ENCODE measurements at places on chromosomes 7 and 10.

DNA sequence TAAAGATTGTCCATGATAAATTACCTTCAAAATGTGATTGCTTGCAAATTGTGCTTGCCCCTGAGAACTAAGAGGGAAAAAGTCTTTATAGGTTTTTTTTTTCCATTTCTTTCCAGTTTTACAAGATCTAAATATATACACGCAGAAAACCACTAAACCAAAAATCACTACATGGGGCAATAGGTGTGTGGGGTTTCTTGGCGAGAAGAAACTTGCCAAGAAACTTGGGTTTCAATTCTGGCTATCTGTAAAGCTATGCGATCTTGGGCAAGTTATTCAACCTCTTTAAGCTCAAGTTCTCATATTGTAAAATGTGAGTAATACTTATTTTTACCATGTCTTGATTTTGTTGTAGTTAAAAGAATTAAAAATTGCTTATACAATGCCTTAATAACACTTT is 17.0 kb downstream of the CUBN start:
- DNase-seq: no peak

DNA sequence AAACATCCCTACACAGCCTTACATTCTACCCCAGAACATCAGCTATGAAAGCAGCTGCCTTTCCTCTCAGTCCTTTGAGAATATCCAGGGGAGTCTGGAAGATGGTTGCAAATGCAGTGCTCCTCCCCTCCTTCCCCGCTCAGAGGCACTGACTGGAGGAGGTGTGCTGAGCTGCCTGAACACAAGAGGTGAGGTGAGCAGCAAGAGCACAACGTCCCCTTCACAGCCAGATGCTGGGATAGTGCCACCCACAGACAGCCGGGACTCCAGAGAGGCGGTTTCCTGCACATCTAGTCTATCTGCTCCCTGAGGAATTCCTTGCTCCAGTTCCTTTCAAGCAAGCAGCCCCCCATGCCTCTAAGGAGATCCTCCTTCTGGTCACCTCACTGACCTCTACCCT is 74.2 kb downstream of the EZH2 start:
- DNase-seq: no peak

DNA sequence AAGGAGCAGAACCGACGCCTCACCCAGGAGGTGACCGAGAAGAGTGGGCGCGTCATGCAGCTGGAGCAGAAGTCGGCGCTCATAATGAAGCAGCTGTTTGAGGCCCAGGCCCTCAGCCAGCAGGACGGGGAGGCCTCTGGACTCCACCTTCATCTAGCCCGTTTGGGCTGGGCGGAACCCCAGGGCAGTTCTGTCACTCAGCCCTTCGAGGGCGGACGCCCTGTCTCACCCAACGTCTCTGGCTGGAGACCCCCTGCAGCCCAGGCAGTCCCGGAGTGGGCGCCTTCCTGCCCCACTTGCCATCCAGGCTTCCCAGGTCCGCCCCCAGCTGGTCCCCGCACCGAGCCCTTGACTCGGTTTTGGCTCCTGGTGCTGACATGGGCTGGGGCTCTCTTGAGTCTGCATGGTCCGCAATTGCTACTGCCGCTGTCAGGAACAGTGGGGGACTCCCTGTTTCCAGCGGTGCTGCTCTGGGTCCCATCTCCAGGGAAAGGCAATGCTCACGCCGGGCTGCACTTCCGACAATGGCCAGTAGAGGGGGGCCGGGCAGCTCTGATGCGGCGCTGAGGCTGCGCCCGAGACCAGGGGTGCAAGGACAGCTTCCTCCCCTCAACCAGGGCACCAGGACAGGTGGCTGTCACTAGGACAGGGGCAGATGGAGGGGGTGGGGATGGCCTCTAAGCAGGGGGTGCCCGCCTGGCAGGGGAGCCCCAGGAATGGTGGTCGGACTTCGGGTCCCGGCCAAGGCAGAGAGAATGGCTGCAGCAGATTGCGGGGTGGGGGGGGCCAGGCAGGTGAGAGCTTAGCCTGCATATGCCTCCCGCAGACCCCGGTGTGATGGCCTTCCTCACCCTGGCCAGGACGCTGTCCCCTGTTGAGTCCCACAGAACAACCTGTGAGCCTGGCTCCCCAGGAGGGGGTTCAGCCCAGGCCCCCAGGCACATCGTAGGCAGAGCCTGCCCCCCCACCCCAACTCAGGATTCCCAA is 71.2 kb upstream of the KCTD7 start:
- DNase-seq: peak; percentile 77

GRCh38 chr10:29539412-29539811 is 95.4 kb downstream of the SVIL start:
- DNase-seq: no peak

DNA sequence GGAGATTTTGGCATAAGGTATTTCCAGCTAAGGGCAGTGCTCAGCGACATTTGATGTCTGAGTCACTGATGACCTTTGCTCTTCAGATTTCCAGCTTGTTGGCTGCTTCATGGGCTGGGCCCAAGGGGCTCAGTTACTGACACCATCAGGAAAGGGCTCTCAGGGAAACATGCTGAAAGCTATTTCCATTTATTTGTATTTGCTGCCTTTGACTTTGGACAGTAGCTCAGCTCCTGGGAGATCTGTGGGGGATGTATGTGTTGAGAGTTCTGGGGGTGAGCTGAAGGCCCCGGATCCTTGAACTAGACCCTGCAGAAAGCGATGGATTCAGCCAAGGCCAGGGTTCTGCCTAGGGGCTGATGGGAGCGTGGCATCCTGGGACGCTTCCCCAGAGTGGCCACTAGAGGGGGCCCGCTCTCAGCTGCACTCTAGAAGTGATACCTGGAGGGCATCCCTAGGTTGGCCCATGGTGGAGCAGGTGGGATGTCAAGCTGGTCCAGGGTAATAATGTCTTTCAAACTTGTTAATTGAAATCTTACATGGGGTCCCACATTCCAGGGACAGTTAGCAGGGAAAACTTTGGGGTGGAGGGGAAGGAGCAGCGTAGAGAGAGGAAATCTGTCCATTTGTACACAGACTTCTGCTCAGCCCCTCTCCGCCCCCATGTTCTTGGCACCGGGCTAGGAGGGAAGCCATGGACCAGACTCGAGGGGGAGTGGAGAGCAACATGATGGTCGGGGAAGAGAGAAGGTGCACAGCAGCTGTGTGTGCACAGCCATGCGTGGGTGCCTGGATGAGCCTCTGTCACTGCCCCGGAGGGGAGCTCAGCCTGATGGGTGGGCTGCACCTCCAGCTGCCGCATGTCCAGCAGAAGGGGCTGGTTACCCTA is 3.0 kb upstream of the BTBD16 start:
- peak; percentile 68 for DNase-seq

- no peak for DNase-seq
Observed at GRCh38 chr7:135706038-135706742, 21.8 kb downstream of the SLC13A4 start.

GRCh38 chr10:107767185-107767584 is 602.7 kb upstream of the SORCS1 start:
- DNase-seq: no peak

GRCh38 chr10:71998840-71999194 is 34.6 kb downstream of the CHST3 start:
- no peak for DNase-seq

GRCh38 chr7:4133491-4134044 is 548.5 kb upstream of the FOXK1 start:
- DNase-seq: no peak

- no peak for DNase-seq
Observed at GRCh38 chr10:6778992-6779701, 199.1 kb upstream of the PRKCQ start.

GRCh38 chr10:6607182-6607581 is 27.1 kb upstream of the PRKCQ start:
- no peak for DNase-seq

- no peak for DNase-seq
Observed at GRCh38 chr10:124095096-124095495, 1.7 kb upstream of the CHST15 start.

- no peak for DNase-seq
Observed at GRCh38 chr10:113047963-113048781, 98.1 kb downstream of the TCF7L2 start.

DNA sequence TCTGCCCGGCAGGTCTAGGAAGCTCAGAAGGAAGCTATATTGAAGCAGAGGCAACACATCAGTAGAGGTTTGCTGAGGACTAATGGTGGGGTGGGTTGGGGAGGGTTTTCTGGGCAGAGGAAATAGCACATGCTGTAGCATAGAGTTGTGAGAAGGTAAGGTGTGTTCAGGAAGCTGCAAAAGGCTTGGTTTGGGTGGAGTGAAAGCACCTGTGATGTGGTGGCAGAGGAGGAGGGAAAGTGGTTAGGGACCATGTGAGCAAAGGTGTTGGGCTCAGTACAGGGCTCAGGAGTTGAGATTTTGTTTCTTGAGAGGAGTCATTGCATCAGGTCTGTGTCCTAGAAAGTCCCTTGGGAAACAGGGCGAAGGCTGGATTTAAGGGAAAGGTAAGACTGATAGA is 294.6 kb downstream of the SORCS3 start:
- no peak for DNase-seq

GRCh38 chr10:131571346-131571745 is 259.8 kb upstream of the TCERG1L start:
- no peak for DNase-seq

- no peak for DNase-seq
Observed at GRCh38 chr7:87926581-87927461, 7.2 kb upstream of the ADAM22 start.

- no peak for DNase-seq
Observed at GRCh38 chr10:52908478-52908877, 135.9 kb upstream of the MBL2 start.

- DNase-seq: no peak
Observed at GRCh38 chr10:91339729-91340128, 70.4 kb upstream of the HECTD2 start.

GRCh38 chr7:24889611-24890010 is 90.4 kb downstream of the OSBPL3 start:
- DNase-seq: no peak

DNA sequence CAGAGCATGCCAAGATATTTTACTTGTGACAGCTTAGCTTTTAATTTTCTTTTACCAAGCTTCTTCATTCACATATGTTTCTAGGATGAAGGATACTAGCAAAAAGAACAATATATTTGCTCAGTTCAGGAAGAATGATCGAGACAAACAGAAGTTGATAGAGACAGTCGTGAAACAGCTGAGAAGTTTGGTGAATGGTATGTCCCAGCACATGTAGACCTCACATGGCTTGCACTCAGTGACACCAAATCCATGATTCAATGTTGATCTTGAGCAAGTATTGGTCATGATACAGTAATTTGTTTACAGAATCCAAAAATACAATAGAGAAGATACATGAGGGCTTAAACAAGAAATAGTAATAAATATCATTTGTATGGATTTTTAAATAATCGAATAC is 2.5 kb upstream of the CYP26C1 start:
- no peak for DNase-seq

- no peak for DNase-seq
Observed at GRCh38 chr10:73967022-73967429, 30.9 kb upstream of the VCL start.

DNA sequence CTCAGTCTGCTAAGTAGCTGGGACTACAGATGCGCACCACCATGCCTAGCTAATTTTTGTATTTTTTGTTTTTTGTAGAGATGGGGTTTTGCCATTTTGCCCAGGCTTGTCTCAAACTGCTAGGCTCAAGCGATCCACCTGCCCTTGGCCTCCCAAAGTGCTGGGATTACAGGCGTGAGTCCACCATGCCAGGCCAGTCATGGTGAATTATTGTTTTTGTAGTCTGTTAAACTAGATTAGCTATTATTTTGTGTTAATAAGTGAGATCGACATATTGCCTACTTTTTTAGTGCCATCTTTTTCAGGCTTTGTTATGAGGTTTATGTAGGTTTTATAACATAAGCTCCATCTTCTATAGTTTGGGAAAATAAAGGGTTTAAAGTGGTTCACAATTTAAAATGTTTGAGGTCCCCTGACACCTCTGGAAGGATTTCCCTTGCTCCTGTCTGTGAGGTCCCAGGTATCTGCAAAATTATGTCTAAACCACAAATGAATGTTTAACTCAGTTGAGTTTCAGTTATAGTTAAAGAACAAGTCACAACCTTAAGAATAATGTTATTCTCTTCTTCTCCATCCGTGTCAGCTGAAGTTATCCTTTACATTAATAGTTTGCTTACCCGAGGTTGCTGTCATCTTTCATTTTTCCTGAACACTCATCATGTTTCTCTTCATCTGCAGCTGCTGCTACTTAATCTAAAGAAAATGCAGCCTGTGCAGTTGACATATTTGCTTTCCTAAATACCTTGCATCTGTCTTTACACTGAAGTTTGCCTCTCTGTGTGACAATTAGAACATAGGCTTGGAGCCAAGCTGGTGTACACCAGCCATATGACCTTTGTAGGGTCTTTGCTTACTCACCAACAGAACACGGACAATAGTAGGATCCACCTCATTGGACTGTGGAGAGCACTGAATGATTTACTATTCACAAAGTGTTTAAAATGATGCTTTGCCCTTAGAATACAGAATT is 8.9 kb upstream of the VSTM4 start:
- DNase-seq: no peak

GRCh38 chr7:37110660-37111424 is 337.8 kb downstream of the ELMO1 start:
- DNase-seq: no peak

- peak; percentile 88 for DNase-seq
Observed at GRCh38 chr10:27998178-27998953, 513 bp downstream of the ODAD2 start.

Data from retina (tissue), 1 donor.